D721Med (cell line): ENCODE measurements at places on chromosomes 11 and 22.

DNA sequence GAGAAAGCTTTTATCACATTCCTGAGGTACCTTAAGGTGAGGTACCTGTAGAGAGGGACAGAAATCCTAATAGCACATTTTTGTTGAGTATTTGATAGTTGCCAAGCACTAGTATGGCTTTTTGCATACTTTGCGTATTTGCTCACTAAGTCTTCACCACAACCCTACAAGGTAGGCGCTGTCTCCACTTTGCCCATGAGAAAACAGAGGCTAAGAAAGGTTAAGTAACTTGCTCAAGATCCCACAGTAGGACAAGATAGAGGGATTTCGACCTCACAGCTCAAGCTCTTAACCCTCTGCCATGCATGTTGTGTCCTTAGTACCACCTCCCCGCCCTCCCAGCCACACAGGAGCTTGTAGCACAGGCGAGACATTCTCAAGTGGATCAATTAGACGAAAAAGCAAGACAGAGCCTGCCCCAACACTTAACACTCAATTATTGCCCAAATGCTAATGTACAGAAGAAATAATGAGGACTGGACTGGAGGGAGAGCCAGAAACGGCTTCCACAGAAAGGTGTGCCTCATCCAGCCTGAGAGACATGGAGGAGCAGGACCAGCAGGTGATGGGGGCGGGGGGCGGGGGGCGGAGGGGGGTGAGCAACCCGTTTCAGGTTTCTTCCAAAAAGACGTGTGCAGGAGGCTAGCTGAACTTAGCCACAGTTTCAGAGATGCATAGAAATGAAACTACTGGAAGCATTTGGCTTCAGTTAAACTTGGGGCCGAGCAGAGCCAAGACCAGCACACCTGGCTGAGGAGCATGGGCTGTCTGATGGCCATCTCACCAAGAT is 26.7 kb upstream of the CD44 start:
- no peak for DNase-seq

DNA sequence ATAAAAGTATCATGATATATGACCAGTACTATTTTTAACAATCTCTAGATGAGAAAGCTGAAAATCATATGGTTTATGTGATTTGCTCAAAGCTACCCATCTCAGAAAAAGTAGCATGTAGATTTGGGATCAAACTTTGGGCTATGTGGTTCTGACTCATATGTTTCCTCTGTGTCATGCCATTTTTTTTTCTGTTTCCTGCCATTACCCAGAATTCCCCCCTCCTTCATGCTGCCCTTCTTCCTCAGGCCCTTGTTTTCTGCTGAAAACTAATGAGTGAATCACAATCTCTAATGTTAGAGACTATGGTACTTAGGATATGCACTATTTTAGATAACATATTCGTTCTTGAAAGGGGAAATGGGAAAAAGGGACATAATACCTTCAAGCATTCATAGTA is 80.7 kb downstream of the JRKL start:
- DNase-seq: no peak

DNA sequence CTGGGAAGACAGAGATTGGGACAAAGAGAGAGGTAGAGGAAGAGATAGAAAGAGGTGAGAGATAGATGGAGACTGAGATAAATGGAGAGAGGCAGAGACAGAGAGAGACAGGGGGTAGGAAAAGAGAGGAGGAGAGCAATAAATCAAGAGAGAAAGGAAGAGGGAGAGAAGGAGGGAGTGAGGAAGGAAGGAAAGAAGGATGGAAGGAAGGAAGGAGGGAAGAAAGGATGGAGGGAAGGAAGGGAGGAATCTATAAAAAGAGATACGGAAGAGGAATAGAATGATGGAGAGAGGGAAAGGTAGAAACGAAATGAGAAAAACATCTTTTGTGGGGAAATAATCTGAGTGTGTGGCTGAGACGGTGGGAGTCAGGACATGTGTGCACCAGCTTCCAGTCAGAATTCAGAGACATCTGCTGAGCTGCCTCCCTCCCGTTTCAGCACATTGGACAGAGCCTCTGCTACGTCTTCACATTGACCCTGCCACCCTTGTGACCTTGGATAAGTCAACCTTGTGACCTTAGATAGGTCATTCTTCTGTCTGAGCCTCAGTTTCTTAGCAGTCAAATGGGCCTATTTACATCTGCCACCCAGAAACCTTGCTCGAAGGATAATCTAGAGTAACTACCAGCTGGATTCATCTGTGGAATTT is 417.8 kb downstream of the MIAT start:
- DNase-seq: no peak

DNA sequence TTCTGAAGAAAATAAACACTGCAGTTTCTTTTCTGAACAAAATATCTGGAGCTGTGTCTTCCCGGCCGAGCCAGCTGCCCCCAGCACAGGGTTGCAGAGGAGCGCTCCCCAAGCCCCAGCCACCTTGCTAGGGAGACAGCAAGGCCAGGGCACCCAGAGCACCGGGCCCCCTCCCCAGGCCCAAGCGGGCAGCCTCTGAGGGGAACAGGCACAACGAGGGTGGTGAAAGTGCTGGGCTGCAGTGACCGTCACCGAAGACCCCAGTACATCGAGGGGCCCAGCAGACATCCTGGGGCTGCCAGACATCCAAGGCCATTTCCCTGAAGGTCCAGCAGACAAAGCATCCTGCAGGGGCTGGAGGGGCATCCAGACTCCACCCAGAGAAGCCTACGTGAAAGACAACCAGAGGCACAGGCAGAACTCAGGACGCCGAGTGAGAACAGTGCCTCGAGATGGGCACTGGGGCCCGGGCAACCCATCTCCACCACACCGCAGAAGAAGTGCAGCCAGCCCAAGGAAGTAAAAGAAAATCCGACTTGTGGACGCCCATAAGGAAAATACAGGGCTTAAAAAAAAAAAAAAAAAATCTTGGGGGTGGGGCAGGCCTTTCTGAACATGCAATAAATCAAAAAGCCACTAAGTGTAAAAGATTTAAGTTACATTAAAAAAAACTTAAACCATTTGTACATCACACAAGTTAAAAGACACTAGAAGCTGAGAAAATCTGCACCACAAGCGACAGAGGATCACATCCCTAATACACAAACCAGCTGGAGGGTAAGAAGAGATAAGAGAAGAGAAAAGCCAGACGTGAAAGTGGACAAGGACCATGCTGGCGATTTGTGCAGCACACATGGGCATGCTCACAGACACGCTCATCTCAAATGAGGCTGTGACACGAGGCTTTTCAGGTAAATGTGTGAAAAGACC is 36.0 kb upstream of the COMT start:
- DNase-seq: no peak

DNA sequence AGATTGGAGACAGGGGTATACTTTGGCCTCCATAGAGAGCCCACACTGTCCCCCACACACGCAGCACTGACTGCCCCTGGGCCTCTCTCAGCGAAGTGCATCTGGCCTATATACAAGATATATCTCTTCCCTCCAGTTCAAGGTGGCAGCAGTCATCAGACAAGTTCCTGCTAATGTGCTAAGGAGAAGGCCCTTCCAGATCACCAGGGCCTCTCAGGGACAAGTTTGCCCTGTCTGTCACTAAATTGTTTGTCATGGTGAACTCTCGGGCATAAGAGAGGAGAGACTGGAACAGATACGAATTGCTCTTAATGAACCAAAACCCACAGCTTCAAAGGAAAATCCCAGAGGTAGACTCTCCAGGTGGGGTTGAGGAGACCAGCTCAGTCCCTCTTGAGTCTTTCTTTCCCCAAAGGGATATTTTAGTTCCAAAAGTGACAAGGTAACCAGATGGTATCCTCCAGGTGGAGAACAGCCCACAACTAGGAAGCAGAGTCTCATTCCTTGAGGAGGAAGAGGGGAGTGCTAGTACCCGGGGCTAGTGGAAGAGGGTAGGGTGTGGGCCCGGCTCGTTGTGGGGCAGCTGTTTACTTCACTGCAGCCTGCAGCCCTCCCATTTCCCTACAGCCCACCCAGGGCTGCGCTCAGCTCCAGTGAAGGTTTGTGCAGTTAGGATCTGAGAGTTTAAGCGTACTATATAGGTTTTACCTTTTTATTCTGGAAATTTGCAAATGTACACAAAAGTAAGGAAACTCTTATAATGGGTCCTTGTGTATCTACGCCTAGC is 2.2 kb upstream of the SLC35C1 start:
- no peak for DNase-seq

- DNase-seq: no peak
Observed at GRCh38 chr11:11003226-11003625, 145.4 kb upstream of the ZBED5 start.

- no peak for DNase-seq
Observed at GRCh38 chr11:56700914-56701485, 2.1 kb downstream of the OR9G1 start.

DNA sequence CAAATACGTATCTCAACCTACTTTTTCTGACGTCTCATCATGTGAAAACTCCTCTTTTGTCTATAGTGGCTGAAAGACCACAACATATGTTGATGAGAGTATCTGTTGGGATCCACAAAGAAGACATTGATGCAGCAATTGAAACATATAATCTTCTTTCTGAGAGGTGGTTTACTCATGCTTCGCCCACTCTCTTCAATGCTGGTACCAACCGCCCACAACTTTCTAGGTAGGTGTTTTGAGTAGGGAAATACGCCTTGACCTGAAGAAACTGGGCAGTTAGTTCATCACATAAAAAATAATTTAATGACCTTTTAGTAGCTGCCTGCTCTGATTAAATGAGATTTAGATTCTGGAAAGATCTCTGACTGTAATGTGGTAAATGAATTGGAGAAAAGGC is 17.2 kb downstream of the RRM1 start:
- DNase-seq: no peak

DNA sequence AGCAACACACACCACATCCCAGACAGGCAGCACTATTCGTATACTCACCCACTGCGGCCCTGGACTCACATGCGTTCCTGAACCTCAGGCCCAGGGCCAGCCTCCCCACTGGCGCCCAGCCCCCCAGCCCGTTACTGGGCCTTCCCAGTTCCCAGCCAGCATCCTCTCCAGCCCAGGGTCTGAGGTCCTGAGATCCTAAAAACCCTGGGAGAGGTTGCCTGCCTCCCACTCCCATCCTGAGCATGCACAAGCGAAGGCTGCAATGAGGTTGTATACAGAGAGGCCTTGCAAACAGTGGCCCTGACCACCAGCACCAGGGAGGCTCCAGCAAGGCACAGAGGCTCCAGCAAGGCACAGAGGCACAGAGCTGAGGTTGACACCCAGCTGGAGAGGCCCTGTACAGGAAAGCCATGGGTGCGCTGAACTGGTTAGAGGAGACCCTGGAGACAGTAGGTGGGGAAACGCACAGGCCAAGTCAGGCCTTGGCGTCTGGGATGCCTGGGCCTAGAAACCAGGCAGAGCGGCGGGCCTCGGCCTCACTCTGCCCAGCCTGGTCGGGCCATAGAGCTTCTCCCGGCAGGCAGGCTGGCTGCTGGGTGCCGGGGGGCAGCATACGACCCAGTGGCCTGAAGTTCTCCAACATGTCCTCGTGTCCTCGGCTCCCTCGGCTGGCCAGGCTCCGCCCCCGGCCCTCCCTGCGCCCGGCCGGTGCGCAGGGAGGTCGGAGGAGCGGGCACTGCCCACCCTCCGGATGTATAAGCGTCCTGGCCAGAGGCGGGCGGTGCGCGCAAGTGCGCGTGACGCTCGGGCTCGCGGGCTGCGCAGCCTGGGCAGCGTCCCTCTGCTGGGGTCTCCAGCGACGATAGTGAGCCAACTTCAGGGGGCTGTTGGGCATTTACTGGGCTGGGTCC is 2.3 kb upstream of the TBX1 start:
- no peak for DNase-seq

DNA sequence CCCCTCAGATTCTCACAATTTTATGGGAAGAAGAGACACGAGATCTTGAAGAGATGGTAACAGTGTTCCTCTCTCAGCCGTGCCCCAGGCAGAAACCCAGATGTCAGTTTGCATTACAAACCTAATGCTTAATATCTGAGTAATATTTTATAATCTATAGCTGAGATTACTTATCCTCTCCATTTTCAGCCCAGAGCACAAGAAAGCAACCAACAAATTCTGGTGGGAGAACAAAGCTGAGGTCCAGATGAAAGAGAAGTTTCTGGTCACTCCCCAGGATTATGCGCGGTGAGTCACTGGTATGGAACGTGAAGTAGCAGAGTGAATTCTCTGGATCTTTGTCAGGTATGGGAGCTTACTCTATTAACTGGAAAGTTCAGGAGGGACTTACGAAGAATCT is 884 bp downstream of the CENATAC start:
- DNase-seq: no peak

- DNase-seq: peak; percentile 87
Observed at GRCh38 chr11:128904656-128905344, 13.6 kb downstream of the KCNJ5 start.

GRCh38 chr11:131628739-131629138 is 258.3 kb downstream of the NTM start:
- no peak for DNase-seq

- no peak for DNase-seq
Observed at GRCh38 chr11:119668676-119669075, 60.3 kb downstream of the NECTIN1 start.

- DNase-seq: no peak
Observed at GRCh38 chr11:94924171-94924572, 49.2 kb downstream of the CWC15 start.

DNA sequence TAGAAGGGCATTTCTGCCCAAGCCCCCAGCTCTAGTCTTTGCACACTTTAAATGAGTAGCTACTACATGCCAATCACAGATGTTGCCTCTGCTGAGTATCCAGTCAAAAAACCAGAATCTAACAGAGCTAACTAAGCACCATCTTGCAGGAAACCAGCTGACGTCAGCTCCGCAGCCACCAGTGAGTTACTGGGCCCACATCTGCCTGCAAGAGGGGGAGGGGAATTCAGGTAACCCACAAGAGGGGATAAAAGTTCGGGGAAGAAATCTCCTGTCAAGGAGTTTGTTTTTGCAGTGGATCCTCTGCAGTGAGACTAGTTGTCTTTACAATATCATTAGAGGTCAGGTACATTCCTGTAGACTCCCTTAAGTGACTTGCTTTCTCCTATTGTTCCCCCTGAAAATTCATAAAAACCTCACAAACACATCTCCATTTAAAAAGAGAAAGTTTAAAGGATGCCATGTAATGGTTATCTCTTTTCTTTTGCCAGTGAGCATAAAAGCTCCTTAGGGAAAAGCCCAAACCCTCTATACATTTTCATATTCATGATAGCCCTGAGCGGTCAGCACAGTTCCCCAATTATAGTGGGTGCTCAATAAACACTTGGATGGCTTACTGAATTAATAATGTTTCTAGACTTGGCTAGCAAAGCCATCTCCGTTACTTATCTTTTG is 9.3 kb downstream of the CD44 start:
- no peak for DNase-seq
